ENCODE measurements at places on chromosomes 1 and 21.

- DNase-seq: no peak
These were observed 45.9 kb upstream of the IPO9 start for GRCh38 chr1:201783058-201783457.

GRCh38 chr1:224113918-224114786, at the start of gene FBXO28:
Gene FBXO28 (plus strand): TSS chr1:224114111. CDS start chr1:224114130, 19 bp downstream.
- peak; percentile 99 for DNase-seq

GRCh38 chr1:174682419-174683008, 234.8 kb downstream of the GPR52 start:
- DNase-seq: no peak

DNA sequence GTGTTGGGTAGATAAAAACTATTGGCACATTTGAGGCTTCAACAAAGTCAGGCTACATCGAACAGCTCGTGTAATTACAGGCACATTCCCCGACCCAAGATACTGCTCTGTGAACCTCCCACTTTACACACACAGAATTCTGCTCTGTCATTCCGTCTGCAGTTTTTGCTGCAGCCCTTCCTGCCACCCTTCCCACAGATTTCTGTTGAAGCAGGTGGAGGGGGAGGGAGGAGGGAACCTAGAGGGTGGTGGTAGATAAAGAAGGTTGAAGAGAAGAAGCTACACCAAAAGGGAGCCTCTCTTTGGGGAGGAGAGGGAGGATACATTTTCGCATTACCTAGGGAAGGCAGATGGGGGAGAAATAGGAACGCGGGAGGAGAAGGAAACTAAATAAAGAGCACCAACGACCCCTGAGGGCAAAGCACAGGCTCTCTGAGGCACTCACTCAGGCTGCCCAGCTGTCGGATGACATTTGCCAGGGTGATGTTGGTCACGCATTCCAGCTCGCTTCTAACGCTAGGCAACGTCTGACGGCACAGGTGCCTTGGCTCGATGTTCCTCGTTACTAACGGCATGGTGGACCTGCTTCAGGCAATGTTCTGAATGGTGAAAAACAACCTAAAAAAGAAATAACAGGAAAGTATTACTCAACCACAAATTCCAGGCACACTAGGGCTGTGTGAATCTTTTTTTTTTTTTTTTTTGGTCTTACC, 36.0 kb downstream of the GPR3 start:
- DNase-seq: no peak

- DNase-seq: no peak
These were observed 52.9 kb downstream of the CNIH3 start for GRCh38 chr1:224668984-224669383.

GRCh38 chr1:44354268-44354839, 703 bp downstream of the ERI3 start:
- DNase-seq: no peak

DNA sequence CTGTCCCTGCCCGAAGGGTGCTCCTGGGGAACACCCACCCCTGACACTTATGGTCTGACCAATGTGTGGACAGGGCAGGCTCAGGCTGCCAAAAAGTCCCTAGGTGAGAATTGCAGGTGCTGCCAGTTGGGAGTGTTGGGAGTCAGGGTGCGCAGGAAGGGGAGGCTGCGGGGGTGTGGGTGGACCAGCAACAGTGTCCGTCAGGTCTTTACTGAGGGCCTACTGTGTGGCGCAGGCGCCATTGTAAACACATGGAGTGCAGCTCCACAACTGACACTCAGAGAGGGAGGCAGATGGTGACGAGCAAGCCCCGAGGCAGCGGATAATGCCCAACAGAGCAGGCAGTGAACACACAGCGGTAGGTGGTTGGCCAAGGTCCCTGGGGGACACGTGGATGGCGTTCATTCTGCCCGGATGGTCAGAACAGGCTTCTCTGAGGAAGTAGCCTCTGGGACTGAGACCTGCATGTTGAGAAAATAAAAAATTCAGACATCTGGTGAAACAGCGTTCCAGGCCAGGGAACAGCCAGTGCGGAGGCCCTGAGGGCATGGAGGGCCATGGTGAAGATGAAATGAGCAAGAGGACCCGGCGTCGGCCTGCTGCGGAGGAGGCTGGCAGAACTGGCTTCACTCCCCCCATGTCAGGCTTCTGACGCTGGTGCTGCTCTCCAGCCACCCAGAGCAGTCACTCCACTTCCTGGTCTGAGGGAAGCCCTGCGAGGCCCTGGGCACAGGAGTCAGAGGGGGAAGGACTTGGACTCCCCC, 136.2 kb upstream of the ZBTB40 start:
- DNase-seq: no peak

DNA sequence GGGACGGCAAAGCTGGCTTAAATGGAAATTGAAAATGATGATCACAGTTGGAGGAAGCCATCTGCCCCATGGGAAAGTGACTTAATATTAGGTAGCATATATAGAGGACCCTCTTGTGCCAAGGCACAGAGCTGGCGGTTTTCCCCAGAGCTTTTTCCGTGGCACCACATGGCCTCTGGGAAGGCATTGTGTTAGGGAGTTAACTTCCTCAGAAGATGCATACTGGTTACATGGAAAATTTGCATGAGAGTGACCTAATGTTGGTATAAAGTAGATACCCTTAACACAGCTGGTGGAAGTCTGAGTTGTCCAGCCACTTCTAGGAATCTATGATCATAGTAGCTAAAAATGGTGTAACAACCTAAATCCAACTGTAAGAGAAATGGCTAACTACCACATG, 27.3 kb downstream of the CAP1 start:
- DNase-seq: no peak

GRCh38 chr1:4652631-4653327, 1.6 kb upstream of the AJAP1 start:
- peak; percentile 81 for DNase-seq

GRCh38 chr1:225485226-225485625, 57.4 kb upstream of the LBR start:
- DNase-seq: no peak

DNA sequence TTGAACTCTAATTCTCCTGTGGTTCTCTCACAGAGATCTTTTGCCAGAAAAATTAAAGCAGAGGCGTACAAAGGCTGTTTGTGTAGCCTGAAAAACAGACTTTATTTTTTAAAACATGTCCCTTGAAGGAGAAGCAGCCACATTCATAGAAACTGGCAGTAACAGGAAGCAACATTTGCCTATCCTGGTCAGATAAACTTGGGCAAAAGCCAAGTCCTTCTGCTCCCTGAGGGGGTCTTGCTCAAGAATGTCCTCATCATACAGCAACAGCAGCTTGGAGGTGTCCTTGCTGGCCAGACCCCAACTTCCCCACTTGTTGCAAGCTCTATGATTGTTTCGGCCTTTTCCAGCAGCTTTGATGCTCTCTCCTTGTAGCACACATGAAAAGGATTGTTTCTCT, 36.3 kb downstream of the MSTO1 start:
- no peak for DNase-seq

- DNase-seq: no peak
These were observed 864.4 kb downstream of the USP25 start for GRCh38 chr21:16594191-16594590.

- no peak for DNase-seq
These were observed 18.3 kb downstream of the SGIP1 start for GRCh38 chr1:66552287-66552686.

DNA sequence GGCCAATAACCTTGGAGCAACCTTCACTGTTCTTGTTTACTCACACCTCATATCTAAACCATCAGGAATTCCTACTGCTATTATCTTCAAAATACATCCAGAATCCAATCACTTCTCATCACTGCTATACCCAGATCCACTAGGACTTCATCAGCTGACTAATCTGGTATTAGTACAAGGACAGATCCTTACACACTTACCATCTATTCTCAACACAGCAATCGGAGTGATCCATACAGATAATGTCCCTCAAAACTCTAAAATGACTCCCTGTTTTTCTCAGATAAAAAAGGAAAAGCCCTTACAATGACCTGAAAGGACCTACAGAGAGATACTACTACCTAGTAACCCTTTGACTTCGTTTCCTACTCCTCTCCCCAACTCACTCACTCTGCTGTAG, 70.8 kb downstream of the ZNF644 start:
- DNase-seq: no peak

DNA sequence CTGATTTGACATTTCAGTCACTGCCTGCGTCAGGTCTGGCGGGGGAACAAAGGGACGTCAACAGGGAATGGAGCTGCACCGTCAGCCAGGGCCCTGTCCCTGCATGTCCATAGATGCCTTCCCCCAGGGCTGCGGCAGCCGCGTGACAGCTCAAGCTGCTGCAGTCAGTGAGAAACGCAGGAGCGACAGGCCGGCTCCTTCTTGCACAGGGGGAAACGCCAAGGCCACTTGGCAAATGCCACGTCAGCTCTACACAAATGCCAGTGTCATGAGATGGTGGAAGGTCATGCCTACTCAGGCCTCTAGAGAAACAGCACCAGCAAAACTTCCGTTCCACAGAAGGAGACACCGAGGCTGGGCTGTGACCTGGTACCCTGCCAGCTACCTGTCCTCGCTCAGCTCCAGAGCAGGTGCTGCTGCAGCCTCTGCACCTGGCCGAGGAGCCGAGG, 37.7 kb downstream of the SYF2 start:
- no peak for DNase-seq

- no peak for DNase-seq
These were observed 14.1 kb upstream of the DEGS1 start for GRCh38 chr1:224168859-224169380.

DNA sequence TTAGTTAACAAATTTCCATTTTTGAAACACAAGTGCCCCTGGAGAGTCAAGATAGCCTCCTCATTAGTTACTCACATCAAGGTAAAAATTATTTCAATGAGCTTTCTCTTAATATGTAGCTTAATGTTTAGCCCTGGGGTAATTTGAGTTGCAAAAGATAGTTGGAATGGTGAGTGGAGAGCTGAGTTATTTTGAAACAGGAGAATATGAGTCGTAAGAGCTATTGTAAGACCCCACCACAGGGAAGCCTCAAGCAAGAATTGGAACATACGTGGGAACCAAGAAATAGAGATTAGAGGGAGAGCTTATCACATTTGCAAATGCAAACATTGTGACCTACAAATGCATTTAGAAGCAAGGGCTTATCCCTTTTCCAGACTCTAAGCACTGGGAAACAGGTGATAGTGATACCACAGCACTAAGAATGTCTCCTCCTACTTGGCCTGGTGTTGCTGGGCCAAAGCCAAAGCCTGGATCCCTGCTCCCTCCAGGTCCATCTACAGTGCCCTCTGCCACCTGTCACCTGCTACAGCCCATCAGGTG, 635.1 kb downstream of the PTPRC start:
- DNase-seq: no peak

- DNase-seq: no peak
These were observed 20.3 kb upstream of the A3GALT2 start for GRCh38 chr1:33341190-33341589.

DNA sequence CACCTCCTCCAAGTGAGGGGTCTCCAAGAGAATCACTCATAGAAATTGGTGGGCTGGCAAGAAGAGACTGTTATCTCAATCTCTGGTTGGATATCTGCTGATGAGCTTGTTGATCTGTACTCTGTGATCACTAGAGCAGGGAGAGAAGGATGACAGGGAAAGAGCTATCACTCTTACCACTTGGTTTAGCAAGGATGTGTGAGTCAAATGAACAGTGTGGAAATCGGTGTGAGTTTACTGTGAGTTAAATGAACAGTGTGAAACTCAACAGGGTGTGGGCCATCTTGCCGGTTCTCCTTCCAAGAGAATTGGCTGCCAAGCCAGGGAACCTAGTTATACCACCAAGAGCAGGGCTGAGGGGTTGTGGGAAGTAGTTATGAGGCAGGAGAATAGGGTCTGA, 33.3 kb upstream of the CD1D start:
- no peak for DNase-seq

- DNase-seq: no peak
These were observed 107.3 kb downstream of the UBE2U start for GRCh38 chr1:64310760-64311159.

- no peak for DNase-seq
These were observed 18.0 kb downstream of the UBE2T start for GRCh38 chr1:202323731-202324130.

- DNase-seq: no peak
These were observed 8.9 kb upstream of the CD46 start for GRCh38 chr1:207742850-207743555.

DNA sequence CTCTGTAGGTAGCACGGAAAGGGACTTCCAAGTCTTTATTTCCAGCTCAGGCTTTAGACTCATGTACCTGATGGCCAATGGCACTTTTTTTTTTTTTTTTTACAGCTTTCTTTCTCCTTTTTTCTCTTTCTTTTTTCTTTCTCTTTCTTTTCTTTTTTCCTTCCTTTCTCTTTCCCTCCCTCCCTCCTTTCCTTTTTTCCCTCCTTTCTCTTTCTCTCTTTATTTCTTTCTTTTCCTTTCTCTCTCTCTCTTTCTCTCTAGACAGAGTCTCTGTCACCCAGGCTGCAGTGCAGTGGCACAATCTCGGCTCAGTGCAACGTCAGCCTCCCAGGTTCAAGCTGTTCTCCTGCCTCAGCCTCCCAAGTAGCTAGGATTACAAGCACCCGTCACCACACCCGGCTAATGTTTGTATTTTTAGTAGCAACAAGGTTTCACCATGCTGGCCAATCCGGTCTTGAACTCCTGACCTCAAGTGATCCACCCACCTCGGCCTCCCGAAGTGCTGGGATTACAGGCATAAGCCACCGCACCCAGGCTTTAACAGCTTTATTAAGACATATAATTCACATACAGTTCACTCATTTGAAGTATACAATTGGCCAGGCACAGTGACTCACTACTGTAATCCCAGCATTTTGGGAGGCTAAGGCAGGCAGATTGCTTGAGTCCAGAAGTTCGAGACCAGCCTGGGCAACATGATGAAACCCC, 5.1 kb upstream of the DCAF8 start:
- no peak for DNase-seq

GRCh38 chr1:10429868-10430215, 391 bp upstream of the CENPS start:
- DNase-seq: no peak

- no peak for DNase-seq
These were observed 45.7 kb downstream of the MIS18A start for GRCh38 chr21:32233055-32233546.

DNA sequence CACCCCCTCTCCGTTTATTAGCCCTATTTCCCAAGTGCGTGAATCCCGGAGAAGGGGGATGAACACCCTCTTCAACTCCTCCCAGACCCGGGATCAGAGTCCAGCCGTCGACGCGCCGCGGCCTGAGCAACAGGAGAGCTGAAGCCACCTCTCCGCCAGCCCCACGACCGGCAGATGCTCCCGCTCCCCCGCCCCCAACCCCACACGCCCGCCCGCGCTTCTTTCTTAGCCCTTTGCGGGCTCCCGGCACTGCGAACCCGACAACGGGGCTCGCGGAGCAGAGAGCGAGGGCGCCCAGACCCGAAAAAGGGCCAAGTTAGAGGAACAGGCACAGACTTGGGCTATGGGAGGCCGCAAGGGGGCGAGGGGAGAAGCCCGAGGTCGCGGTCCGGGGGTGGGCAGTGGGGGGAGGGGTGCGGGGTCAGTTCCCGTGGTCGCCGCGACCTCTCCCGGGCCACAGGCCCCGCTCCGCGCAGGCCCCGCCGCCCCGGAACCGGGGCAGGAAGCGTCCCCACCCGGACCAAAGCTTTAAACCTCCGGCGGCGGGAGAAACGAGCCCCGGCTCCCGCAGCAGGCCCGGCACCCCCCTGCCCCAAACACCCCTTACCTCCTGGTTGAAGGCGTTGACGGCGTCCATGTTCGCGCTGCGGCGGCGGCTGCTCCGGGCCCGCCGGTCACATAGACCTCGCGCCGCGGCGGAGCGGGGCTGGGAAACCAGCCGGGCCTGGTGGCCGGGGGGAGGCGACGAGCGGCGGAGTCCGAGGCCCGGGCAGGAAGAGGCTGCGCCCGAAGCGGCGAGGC, 662 bp downstream of the SCAF4 start:
- peak; percentile 43 for DNase-seq

GRCh38 chr1:101366513-101367215, 129.8 kb downstream of the S1PR1 start:
- no peak for DNase-seq

- no peak for DNase-seq
These were observed 110.8 kb upstream of the RUNX1 start for GRCh38 chr21:35159881-35160280.

Measured in HEK293T (cell line).